CD4-positive, alpha-beta T cell (primary cell): ENCODE measurements at places on chromosomes 16 and 17.

GRCh38 chr16:25585526-25585925, 106.2 kb upstream of the HS3ST4 start:
- no peak for DNase-seq

DNA sequence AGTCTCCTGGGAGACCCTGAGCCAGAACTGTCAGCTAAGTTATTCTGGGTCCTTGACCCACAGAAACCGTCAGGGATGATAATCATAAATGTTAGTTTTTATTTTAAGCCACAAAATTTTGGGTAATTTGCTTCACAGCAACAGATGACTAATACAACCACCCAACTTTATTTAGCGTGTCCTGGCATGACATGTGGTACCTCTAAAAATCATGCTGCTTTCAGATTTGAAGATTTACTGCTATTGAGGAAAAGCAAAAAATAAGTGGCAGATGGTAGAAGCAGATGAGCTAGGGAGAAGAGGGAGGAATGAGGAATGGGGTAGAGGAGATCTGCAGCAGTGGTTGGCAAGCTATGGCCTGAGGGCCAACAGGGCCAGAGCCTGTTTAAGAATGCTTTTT, 90.4 kb downstream of the TMEM100 start:
- no peak for DNase-seq

DNA sequence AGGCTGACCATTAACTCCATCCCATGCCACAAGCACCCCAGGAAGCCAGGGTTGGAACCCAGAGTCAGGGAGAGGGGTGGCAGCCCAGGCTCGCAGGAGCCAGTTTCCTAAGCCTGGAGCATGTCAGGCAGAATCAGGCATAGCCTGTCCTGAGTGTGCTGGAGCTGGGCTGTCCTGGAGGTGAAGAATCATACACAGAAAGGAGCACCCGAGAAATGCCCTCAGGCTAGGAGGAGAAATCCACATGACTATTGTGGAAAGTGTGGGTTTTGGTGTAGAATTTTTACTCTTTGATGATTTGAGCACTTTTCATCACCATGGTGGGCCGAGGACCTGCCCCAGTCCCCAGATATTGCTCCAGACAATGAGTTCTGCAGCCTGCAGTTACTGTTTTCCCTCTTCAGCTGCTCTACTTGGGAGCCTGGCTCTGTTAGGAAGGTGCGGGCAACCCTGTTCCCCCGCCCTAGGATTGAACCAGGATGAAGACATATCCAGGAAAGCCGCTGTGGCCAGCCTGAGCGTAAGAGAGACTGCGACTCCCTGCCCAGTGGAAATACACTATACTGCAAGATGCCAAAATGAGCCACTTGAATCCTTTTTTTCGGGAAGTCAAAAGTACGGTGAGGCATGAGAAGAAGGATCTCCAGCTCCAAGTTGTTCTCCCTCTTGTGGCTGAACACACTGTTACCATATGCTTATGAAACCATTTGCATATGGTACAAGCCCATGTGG, 29.0 kb upstream of the HEATR6 start:
- no peak for DNase-seq

DNA sequence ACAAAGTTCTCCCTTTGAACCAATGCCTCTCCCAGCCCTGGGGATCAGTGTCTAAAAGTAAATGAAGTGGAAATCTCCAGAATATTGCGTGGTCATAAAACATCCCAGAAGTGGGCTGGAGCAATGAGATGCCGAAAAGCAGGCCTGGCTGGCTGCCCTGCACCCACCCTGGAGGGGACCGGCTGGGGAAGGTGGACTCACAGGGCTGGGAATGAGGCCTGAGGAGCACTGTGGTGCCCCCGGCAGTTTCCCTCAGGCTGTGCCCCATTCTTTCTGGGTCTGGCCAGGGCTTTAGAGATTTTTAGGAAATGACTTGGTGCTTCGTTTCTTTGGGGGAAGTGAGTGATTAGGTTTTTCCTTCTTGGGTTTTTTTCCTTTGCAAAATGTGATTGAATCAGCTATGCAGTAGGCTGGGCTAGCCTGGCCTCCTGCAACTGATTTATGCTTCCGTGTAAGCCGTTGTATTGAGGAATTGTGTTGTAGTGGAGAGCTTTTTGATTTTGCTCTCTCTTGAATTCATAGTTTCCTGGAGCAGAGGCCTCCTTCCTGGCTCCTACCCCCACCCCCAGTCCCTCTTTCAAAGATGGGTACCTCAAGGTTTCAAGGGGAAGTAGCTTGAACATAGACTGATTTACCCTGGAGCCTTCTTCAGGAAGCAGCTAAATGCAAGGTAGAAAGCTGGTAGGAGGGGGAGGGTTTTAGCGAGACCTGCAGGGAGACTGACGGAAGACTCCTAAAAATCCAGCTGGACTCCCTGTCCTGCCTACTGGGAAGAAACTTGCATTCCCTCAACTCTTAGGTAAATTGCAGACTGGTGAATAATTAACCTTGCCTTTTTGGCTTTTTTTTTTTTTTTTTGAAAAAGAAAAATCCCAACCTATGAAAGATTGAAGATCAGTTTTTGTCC, 170.2 kb downstream of the RAB11FIP4 start:
- DNase-seq, result no peak

GRCh38 chr17:74274060-74274708, at the start of gene DNAI2:
DNAI2 (plus strand) TSS chr17:74274234; CDS start chr17:74281818, 7,584 bp downstream.
- DNase-seq, result no peak

DNA sequence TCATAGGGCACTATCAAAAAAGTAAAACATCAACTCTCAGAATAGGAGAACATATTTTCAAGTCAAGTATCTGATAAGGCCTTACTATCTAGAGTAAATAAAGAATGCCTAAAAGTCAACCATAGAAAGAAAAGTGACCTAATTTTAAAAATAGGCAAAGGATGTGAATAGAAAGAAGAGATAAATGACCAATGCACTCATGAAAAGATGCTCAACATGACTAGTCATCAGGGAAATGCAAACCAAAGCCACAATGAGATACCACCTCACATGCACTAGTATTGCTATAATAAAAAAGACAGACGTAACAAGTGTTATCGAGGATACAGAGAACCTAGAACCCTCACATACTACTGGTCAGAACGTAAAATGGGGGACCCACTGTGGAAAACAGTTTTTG, 90.8 kb downstream of the DYNLRB2 start:
- DNase-seq, result no peak

GRCh38 chr17:37430051-37430627, 23.5 kb downstream of the TADA2A start:
- no peak for DNase-seq

DNA sequence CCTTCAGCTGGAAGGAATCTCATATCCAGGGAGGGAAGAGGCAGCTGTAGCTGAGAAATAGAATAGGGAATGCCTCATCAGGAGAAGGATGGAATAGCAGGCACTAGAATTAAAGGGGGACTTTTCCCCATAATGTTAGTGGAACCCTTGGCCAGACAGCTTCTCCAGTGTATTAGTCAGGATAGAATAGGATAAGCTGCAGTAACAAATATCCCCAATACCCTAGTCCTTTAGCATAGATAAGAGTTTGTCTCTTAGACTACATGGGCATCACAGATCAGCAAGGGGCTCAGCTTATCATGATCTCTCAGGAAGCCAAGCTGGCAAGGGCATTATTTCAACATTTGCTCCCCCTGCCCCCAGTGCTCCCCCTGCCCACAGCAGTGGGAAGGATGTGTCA, 44.7 kb upstream of the RPL38 start:
- DNase-seq, result no peak

DNA sequence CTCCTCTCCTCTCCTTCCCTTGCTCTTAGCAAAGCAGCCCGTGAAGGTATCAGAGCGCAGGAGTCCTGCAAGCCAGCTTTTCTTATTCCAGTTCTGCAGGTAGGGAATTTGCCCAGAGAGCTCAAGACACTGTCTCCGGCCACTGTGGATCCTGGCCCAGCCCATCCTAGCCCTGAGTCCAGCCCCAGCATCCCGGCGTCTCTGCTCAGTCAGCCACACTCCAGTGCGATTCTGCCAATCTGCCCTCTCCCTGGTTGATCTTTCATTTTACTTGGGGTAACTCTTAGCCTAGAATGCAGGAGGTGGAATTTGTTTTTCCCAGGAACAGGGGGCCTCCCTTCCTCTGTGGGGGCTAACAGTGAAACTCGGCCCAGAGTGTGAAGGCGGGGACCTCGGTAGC, 176.9 kb upstream of the GSE1 start:
- no peak for DNase-seq

- DNase-seq, result no peak
Measured at GRCh38 chr16:89481356-89481955, 8.9 kb downstream of the ANKRD11 start.

GRCh38 chr16:83630979-83631378, 176.8 kb upstream of the HSBP1 start:
- no peak for DNase-seq
